ENCODE measurements at places on chromosomes 5 and 9.

DNA sequence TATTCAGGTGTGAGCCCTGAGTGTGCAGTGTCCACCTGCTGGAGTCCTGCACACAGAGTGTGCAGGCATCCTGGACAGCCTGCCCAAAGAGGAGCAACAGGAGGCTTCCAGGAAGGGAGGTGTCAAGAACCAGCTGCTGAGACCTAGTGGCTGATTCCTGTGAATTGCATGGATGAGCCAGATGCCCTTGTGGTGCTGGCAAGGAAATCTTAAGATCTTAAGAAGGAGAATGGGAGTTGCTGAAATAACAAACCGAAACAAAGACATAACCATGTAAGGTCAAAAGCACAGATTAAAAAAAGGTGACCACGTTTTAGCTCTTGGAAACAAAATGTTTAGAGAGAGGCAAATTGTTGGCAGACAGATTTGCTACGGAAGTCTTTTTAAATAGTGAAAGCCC is 29.3 kb upstream of the RPS23 start:
- DNase-seq = no peak

- DNase-seq = no peak
These were observed 289.7 kb downstream of the PBX3 start for GRCh38 chr9:126036881-126037291.

DNA sequence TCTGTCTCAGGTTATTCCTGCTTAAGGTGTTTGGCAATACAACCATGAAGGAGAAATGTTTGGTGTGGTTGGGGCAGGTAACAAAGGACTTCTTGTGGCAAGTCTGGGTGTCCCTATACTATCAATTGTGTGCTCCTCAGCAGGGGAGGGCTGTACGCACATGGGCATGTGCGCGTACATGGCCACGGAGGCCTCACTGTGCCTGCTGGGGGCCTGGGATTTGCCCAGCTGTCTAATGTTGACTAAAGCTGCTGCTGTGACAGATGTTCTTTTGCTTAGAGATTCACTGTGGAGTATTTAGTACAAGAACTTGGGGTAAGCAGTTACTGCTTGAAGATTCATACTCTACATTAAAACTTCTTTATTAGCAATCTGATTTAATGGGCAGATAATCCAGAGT is 97.5 kb downstream of the HSPA4 start:
- no peak for DNase-seq

DNA sequence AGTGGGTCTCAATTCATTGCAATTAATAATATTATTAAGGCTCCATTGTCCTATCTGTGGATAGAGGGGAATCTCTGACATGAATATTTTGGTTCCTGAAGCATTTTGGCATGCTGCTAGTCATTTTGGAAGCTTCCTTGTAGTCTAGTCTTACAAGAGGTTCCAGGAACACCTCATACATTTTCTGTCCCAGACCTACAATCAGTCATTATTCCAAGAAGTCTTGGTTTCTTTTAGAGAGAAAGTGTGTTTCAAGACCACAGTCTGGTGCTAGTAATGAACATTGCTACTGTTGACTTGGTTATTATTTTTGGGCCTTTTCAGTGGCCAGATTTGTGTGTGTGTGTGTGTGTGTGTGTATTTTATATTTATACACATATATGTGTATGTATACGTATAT is 98.9 kb downstream of the ERCC6L2 start:
- no peak for DNase-seq

DNA sequence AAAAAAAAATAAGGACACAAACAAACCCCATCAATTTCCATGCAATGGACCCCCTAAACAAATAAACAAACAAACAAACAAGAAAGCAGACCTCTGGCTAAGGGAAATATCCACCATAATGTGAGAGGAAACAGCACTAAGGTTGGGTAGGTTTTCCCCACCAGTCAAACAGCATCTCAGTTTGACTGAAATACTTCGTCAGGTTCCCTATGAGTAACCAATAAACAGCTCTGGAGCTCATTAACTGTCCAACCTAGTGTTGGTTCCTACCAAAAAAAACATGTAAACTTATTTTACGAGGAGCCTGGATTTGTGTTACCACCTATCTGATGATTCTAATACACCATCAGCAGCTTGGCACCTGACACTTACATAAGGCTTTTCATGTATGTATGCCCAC is 198.5 kb upstream of the TARS1 start:
- no peak for DNase-seq

GRCh38 chr5:111159845-111160244 is 64.3 kb upstream of the CAMK4 start:
- DNase-seq = peak; percentile 3

- no peak for DNase-seq
These were observed 75.3 kb downstream of the TRIO start for GRCh38 chr5:14218480-14218879.

GRCh38 chr9:137309368-137310188 is 7.5 kb upstream of the NRARP start:
- DNase-seq = no peak

Data from Caki2 (cell line).